ENCODE measurements at places on chromosomes 16 and 17.

DNA sequence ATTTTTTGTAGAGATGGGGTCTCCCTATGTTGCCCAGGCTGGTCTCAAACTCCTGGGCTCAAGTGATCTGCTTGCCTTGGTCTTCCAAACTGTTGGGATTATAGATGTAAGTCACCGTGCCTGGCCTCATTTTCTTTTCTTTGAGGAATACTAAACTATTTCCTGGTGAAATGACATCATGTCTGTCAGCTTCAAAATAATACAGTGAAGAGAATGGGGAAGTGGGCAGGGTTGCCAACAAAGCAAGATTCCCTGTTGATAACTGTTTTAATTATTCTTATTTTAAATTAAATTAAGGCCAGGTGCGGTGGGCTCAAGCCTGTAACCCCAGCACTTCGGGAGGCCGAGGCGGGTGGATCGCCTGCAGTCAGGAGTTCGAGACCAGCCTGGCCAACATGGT, 21.1 kb downstream of the PIPOX start:
- no peak for DNase-seq

- no peak for DNase-seq
These were observed 136.1 kb downstream of the CLEC16A start for GRCh38 chr16:11080327-11080967.

DNA sequence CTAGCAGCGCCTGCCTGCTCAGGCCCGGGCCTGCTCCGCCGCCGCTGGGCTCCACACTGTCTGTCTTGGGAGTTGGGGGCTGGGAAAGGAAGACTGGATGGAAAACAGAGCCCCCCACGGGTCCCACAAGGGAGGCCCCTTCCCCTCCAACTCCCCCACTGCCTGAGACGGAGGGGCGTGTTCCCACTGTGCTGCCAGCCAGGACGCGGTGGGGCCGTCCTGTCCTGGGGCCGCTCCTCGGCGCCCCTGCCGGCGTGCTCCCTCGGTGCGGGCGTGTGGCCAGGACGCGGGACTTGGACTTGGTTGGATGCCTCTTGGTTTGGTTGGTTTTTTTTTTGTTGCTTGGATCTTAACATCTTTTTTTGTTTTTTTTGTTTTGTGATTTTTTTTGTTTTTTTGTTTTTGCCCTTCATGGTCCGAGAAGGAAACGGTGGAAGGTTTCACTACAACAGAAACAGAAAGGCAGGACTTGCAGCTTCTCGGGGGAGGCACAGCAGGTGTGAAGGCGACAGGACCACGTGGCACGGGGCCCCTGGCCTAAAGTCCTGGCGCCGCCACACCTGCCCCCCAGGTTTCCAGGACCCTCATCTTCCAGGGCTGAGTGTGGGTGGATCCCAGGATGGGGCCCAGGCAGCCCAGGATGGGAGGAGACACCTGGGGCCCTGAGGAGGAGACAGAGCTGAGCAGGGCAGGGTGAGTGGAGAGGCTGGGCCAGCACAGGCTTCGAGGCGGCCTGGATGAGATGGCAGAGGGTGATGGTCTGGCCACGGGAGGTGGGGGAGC, 16.0 kb downstream of the ENGASE start:
- no peak for DNase-seq

- no peak for DNase-seq
These were observed 892 bp downstream of the ABCC1 start for GRCh38 chr16:15950161-15950854.

DNA sequence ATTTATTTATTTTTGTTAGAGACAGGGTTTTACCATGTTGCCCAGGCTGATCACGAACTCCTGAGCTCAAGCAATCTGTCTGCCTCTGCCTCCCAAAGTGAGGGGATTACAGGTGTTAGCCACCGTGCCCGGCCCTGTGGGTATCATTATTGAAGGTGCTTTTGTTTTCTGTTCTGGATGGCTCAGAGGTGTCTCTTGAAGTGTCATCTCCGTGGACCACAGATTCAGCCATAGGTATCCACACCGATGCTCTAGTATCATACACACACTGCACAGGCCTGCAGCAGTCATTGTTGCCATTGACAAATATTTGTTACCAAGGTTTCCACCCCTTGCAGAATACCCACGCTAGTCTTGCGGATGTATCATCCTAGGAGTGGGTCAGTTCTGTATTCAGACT, 446.2 kb downstream of the XYLT1 start:
- no peak for DNase-seq

DNA sequence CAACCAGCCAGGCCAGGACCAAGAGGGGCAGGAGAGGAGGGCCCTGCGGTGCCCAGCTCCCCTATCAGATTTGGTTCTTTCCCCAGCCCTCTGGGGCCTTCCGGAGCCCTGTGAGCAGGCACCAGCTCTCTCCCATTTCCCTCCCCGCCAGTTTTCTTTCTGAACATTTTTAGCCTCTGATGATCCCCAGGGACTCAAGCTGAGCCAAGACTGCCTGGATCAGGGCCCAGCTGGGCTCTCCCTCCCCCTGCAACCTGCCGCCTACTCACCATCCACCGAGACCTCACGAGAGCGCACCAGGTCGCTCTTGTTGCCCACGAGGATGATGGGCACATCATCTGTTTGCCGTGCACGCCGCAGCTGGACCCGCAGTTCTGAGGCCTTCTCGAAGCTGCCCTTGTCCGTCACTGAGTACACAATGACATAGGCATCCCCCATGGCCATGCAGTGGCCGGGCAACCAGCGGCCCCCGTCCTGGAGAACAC, 2.0 kb downstream of the RRAD start:
- no peak for DNase-seq

DNA sequence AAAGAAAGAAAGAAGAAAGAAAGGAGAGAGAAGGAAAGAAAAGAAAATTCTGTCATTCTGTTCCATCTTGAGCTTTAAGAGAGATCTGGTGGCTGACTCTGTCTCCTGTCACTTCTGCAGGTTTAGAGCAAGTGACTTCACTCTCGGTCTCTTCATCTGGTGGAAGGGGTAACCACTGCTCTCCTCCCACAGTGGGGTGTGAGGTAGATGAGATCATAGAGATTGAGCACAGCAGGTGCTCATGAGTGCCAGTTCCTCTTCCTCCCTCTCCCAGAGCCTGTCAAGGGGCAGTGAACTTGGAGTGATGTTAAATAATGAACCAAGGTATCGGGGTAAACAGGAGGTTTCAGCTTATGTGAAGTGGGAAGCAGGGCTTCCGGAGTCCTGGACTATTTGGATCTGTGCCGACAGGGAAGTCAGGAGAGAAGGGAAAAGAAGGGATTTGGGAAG, 47.7 kb downstream of the BEAN1 start:
- no peak for DNase-seq

DNA sequence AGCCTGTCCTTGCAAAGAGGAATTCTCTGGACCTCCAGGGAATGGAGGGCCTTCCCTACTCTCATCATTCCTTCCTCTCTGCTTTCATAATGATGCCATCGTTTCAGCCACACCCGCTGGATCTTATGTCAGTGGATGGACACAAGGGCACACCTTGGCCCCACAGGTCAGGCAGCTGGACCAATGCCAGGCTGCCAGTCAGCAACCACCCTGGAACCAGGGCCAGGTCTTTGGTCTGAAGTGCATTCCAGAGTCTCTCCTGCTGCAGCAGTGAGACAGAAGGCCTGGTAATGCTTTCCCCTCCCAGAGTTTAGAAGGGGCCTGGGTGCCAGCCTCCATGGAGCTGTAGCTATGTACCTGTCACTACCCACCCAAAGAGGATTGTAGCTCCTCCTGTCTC, 7.4 kb downstream of the C1QL1 start:
- DNase-seq = no peak

DNA sequence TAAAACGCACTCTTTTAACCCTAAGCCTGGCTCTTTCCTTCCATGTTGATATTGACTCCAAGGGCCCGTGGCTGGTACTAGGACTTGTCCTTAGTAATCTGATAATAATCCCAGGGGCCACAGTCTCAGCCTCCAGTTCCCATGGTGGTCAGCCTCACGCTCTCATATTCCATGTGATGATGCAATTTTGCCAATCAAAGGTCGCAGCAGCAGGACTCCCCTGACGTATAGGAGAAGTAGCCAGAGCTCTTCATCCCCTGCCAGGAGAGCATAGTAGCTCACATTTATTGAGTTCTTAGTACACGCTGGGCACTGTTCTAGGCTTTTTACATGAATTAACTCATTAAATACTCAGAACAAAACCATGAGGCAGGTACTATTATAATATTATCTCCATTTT, 42.4 kb downstream of the CD300LF start:
- no peak for DNase-seq

GRCh38 chr16:77660311-77660710, 62.0 kb upstream of the NUDT7 start:
- DNase-seq = peak; percentile 53

DNA sequence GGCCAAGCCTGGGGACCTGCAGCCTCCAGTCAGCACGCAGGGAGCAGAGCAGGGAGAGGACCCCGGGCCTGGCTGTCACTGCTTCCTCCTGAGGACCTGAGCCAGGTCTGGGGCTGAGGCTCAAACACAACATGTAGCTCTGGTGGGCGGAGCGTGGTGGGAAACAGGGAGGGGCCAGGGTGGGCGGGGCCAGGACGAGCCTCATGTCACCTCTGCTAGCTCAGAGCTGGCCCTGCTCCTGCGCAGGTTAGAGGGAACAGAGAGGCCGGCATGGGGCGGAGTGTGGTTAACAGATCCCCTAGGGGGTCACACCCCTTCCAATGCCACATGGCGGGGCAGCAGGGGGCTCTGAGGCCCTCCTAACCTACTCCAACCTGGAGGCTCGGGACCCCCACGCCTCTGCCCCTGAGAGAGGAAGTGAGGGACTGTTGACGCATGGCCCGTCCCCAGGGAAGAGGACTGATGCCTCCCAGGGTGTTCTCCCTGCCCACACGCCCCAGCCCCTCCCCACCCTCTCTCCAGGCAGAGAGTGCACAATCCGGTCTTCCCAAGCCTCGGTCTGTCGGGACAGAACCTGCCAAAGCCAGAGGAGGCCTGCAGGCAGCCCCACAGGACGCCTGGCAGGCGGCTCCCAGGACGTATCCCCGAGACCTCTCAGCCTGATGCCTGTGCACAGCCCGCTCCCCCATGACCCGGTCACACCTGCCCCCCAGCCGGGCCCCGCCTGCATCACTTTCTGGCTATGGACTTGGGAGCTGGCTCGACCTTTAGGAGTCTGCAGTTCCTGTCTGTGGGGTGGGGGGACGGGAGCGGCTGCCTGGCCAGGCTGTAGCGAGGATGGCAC, 15.2 kb downstream of the PIEZO1 start:
- no peak for DNase-seq

GRCh38 chr16:77555791-77556190, 121.0 kb upstream of the ADAMTS18 start:
- no peak for DNase-seq

DNA sequence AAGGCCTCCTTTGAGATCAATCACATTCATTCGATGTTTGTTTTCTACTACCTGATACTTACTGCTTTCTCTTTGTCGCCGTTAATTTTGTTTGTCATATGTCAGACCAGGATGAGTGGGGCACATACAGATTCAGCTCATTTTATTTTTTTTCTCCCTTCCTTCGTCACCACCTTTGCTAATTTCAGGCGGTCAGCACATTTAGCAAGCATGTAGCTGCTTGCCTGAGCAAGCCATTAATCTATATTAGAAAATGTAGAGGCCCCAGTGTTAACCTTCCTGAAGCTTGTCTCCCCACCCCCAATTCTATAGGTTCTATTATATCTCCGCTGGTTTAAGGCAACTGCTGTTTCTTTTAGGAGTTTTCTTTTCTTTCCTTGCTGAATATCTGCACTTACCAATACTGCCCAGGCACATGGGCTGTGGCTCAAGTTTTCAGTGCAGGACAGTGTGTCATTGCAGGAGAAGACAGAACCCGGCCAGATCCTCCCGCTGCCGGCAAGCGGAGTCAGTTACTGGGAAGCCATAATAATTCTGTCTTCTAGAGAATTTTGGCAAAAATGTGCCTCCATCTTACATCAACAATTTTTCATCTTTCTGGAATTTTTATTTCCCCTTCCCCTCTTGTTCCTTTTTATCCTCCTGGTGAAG, 714.3 kb downstream of the WWOX start:
- no peak for DNase-seq

DNA sequence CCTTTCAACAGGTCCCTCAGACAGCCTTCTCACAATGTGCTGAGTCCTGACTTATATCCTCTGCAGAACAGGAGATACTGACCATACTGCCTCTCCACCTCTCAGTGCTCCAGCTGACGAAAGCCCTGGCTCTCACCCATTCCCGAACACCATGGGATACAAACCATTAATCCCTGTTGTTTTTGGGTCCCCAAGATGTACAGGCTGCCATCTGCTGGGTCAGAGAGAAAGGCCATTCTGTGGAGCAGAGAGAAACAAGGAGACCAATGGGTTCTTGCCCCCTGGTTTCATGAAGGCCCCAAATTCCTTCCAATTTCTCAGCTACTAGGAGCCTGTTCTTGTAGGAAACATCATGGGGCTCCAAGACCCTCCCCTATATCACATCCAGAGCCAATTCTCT, 3.0 kb downstream of the ERN2 start:
- no peak for DNase-seq

GRCh38 chr16:61684541-61684940, 351.7 kb downstream of the CDH8 start:
- DNase-seq = no peak

GRCh38 chr17:68734931-68735330, 133.8 kb upstream of the FAM20A start:
- DNase-seq = no peak

GRCh38 chr17:7018331-7018964, 4.4 kb upstream of the BCL6B start:
- no peak for DNase-seq

DNA sequence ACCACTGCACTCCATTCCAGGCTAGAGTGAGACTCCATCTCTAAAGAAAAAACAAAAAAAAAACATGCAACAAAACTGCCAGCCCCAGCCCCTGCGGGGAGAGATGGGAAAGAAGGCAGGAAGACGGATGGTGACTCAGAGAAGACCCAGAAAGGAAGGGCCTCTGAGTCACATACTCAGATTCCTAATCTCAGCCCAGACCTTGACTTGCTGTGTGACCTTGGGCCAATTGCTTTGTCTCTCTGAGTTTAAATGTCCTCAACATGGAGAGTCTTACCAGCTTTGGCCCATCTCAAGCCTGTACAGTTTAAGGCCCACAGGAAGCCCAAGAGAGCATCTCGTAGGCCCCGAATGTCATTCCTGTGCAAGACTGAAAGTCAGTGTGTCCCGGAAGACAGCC, 86.5 kb upstream of the LHX1 start:
- peak; percentile 51 for DNase-seq

GRCh38 chr16:50121721-50122445, 31.2 kb upstream of the TENT4B start:
- DNase-seq = no peak

GRCh38 chr16:84654238-84654637, 5.9 kb downstream of the KLHL36 start:
- no peak for DNase-seq

GRCh38 chr17:50651661-50652060, 17.0 kb downstream of the ABCC3 start:
- DNase-seq = no peak

GRCh38 chr17:21368545-21369246, 7.5 kb upstream of the KCNJ12 start:
- DNase-seq = no peak

GRCh38 chr16:67477960-67478554, 2.9 kb downstream of the ATP6V0D1 start:
- DNase-seq = no peak

All from pulmonary artery endothelial cell (primary cell).